ENCODE measurements at places on chromosomes 5 and 9. TPM values are rescaled to one million over a fixed set of nuclear protein-coding genes. Genes with fewer than 3 reads are reported as not detected.

NR4A3 gene
- 23.3 TPM for total RNA-seq

- H3K4me3 ChIP-seq, result no peak overlapping the region
- H3K27ac ChIP-seq, result no peak overlapping the region
- no peak for DNase-seq
- H3K27me3 ChIP-seq, result no peaks in the 10 kb centered on the region
Observed at GRCh38 chr5:169084775-169085174, 216.2 kb downstream of the SLIT3 start.

DNA sequence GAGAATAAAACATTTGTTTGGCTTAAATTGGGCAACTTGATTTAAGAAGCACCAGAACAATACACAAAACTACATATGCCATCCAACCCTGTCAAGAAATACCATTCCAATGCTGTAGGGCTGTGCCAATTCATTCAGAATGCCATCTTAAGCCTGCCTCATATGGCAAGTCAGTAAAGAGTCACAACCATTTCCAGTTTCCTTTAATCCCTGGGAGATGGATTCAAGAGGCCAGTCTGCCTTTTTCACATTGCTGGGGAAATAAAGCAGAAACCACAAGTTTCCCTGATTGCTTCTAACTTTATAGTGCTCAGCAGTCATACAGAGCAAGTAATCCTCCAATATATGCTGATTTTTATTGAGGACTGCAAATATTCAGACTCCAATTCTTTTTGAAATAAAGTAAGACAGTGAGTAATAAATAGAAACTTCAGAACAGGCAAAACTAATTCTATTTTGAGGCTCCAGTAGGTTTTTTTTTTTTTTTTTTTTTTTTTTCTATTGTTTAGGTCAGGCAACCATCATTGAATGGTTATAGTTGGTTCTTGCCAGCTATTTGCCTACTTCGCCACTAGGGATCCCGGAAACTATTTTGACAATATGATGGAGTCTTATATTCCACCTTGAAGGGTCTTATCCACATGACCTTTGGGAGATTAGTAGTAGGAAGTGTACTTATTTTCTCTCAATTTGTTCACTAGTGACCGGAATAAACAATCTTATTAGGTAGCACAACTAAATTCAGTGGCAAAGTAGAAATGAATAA is 400.9 kb upstream of the MEF2C start:
- H3K27me3 ChIP-seq, result no peaks in the 10 kb centered on the region
- H3K4me3 ChIP-seq, result no peak overlapping the region
- no peak for DNase-seq
- no peaks in the 10 kb centered on the region for H3K36me3 ChIP-seq
- H3K27ac ChIP-seq, result no peak overlapping the region

ZDHHC11 gene
- total RNA-seq, result 5.6 TPM

- peaks cover 24% of the 10 kb centered on the region for H3K4me1 ChIP-seq
- no peak for DNase-seq
- peaks cover 56% of the 10 kb centered on the region for H3K36me3 ChIP-seq
- no peaks in the 10 kb centered on the region for H3K27me3 ChIP-seq
- H3K4me3 ChIP-seq, result no peak overlapping the region
Observed at GRCh38 chr9:98006127-98006796, 23.1 kb downstream of the ANP32B start.

DNA sequence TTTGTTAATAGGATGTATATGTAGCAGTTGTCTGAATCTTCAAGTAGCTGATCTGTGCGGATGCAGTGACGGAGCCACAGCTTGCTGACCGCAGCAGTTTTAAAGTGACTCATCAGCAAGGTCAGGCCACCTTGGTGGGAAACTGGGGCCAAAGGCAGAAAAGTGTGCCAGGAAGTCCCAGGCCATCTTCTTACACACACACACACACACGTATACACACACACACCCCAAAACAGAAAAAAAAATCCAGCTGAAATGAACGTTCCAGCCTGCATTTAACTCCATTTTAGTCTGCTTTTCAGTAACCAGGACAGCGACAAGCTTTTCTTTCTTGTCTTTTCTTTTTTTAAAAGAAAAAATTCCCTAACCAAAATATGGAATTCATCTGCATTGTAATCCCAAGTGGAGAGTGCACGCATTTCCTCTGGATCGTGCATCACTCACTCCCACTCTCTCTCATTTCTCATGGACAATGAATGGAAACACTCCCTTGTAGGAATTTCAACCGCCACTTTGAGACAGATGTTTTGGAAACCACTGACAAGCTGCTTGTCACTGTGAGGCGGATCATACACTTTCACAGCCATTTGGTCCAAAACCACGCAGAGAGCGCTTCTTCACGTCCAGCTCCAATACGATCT is 103.9 kb downstream of the LHFPL2 start:
- H3K27me3 ChIP-seq, result no peaks in the 10 kb centered on the region
- H3K27ac ChIP-seq, result peak overlapping the region; percentile 90
- DNase-seq, result no peak
- H3K36me3 ChIP-seq, result no peaks in the 10 kb centered on the region

GRCh38 chr9:131841765-131842318 is 102.0 kb upstream of the RAPGEF1 start:
- H3K27ac ChIP-seq, result no peak overlapping the region
- no peaks in the 10 kb centered on the region for H3K4me1 ChIP-seq
- H3K36me3 ChIP-seq, result no peaks in the 10 kb centered on the region
- H3K27me3 ChIP-seq, result no peaks in the 10 kb centered on the region

GRCh38 chr5:863244-863805 is 12.5 kb upstream of the ZDHHC11 start:
- H3K36me3 ChIP-seq, result no peaks in the 10 kb centered on the region
- no peak overlapping the region for H3K27ac ChIP-seq
- no peak overlapping the region for H3K4me3 ChIP-seq
- no peak for DNase-seq

CTXN3 gene
- not detected for total RNA-seq

GRCh38 chr5:63726496-63726895 is 235.7 kb downstream of the HTR1A start:
- no peak for DNase-seq
- H3K4me3 ChIP-seq, result no peak overlapping the region
- H3K36me3 ChIP-seq, result no peaks in the 10 kb centered on the region
- H3K27me3 ChIP-seq, result no peaks in the 10 kb centered on the region
- H3K27ac ChIP-seq, result no peak overlapping the region

DNA sequence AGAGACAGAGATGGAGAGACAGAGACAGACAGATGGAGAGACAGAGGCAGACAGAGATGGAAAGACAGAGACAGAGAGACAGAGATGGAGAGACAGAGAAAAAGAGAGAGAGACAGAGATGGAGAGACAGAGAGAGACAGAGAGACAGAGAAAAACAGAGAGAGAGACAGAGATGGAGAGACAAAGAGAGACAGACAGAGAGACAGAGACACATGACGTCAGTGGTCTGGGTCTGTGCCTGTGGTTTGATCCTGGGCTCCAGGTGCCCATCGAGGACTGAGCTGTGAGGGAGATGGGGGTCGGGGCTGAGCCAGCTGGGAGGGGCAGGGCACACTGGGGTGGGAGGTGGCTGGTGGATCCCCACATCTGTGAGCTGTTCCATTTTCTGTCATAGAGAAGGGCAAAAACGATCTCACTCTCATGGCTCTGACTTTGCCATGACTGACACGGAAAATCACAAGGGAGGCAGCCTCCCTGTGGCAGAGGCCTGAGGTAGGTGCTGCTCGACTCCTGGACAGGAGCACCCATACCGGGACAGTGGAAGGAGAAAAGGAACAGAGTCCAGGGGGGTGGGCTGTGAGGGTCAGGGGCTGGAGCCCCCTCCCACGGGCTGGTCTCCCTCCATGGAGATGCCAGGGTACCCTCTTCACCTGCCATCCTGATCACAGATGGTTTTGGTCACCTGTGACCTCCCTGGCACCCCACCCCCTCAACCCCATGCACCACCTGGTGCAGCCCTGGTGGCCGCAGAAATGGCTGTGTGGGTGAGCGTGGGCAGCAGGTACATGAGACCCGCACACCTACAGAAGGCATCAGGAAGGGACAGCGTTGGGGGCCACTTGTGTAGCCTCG is 28.8 kb downstream of the GLT6D1 start:
- H3K4me3 ChIP-seq, result no peak overlapping the region
- H3K27me3 ChIP-seq, result no peaks in the 10 kb centered on the region
- no peaks in the 10 kb centered on the region for H3K36me3 ChIP-seq
- DNase-seq, result peak; percentile 78
- H3K27ac ChIP-seq, result no peak overlapping the region

RANBP3L gene
- total RNA-seq, result 3.2 TPM

DNA sequence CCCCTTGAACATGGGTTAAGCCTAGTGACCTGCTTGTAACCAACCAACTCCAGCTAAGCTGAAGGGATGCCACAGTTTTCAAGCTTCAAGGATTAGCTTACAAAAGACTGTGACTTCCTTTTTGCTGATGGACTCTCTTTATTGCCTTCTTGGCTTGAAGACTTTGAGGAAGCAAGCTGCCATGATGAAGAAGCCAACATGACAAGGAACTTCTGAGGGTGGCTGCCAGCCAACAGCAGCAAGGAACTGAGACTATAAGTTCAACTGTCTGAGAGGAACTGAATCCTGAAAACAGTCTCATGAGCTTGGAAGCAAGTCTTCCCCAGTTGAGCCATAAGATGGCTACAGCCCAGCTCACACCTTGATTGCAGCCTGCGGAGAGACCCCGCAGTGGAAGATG is 116.1 kb upstream of the TAF11L2 start:
- H3K4me3 ChIP-seq, result no peak overlapping the region
- H3K4me1 ChIP-seq, result no peaks in the 10 kb centered on the region
- H3K36me3 ChIP-seq, result no peaks in the 10 kb centered on the region
- no peaks in the 10 kb centered on the region for H3K27me3 ChIP-seq
- DNase-seq, result no peak
- H3K27ac ChIP-seq, result no peak overlapping the region

PKD2L2 gene
- not detected for total RNA-seq

SEMA4D gene
- 39.3 TPM for total RNA-seq

DNA sequence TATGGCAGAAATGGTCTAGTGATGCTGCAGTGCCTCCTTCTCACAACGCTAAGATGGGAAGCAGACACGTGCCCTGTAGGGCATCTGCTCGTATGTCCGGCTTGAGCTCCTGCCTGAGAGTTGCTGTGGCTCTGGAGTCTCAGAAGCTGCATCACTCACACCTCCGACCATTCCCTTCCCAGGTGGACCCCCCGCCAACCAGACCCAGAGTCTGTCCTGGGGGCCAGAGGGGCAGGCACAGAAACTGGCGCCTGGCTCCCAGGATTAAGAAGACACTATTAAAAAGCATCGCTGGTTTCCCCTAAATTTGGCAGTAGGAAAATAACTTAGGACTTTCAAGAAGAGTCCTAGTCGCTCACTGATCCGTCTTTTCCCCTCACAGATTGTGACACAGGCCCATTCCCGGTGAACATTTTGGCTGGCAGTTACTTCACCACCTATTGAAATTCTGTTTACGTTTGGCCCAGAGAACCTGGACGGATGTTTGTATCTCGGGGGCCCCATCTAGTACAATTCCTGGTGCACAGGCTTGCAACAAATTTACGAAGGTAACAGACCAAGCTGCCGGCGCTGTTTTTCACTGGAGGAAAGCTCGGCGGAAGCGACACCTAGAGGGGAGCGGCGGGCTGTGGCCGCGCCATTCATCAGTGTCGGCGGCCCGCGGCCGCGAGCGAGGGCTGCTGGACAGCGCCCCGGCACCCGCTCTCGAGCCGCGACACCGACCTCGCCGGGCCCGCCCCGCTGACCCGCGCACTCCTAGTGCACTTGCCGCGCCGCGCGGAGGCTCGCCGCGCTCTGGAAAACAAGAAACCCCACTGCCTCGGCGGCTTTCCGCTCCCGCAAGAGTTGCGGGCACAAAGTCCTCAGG is 1.6 kb downstream of the FSTL4 start:
- H3K27me3 ChIP-seq, result peaks cover 5% of the 10 kb centered on the region
- H3K36me3 ChIP-seq, result no peaks in the 10 kb centered on the region
- H3K4me1 ChIP-seq, result peaks cover 24% of the 10 kb centered on the region
- H3K27ac ChIP-seq, result no peak overlapping the region

GRCh38 chr9:90088434-90088833 is 483.6 kb downstream of the GADD45G start:
- peaks cover 6% of the 10 kb centered on the region for H3K4me1 ChIP-seq
- no peak overlapping the region for H3K4me3 ChIP-seq
- no peak for DNase-seq
- H3K36me3 ChIP-seq, result no peaks in the 10 kb centered on the region
- H3K27ac ChIP-seq, result no peak overlapping the region

GRCh38 chr5:167064198-167064776 is 1227.2 kb upstream of the WWC1 start:
- no peaks in the 10 kb centered on the region for H3K36me3 ChIP-seq
- H3K4me1 ChIP-seq, result no peaks in the 10 kb centered on the region
- DNase-seq, result no peak
- no peak overlapping the region for H3K4me3 ChIP-seq
- H3K27me3 ChIP-seq, result no peaks in the 10 kb centered on the region
- H3K27ac ChIP-seq, result no peak overlapping the region

DNA sequence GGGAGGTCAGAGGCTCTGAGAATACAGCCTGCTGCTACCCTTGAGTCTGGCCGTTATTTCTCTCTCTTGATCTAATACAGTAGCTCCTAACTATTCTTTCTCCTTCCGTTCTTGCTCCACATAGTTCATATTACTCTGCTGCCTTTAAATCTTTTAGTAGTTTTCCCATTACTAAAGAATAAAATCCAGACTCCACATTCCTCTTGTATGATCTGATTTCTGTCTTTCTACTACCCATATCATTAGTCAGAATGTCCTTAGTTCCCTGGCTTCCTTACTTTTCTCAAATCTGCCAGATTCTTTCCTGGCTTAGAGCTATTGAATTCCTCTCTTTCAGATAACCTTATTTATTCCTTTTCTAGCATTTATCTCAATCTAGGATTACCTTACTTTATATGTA is 40.0 kb downstream of the MARCHF6 start:
- no peak overlapping the region for H3K4me3 ChIP-seq
- H3K36me3 ChIP-seq, result no peaks in the 10 kb centered on the region
- H3K4me1 ChIP-seq, result no peaks in the 10 kb centered on the region
- no peak for DNase-seq
- no peak overlapping the region for H3K27ac ChIP-seq

DNA sequence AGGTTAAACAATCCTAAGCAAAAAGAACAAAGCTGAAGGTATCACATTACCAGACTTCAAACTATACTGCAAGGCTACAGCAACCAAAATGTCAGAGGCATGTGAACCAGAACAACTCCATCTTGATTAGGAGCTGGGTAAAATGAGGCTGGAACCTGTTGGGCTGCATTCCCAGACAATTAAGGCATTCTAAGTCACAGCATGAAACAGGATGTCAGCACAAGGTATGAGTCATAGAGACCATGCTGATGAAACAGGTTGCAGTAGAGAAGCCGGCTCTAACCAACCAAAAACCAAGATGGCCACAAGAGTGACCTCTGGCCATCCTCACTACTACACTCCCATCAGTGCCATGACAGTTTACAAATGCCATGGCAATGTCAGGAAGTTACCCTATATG is 252.0 kb downstream of the RASEF start:
- DNase-seq, result no peak
- no peak overlapping the region for H3K27ac ChIP-seq
- H3K36me3 ChIP-seq, result no peaks in the 10 kb centered on the region
- no peak overlapping the region for H3K4me3 ChIP-seq

FBN2 gene
- 0.49 TPM for total RNA-seq

- no peaks in the 10 kb centered on the region for H3K36me3 ChIP-seq
- H3K27me3 ChIP-seq, result no peaks in the 10 kb centered on the region
- no peak for DNase-seq
Observed at GRCh38 chr9:114606597-114607207, 4.4 kb upstream of the TMEM268 start.

ESM1 gene
- total RNA-seq, result not detected

BHMT gene
- total RNA-seq, result not detected
